NCI-H1930 (cell line): ENCODE measurements at places on chromosomes 3 and 15.

GRCh38 chr15:93417156-93417555, 328.1 kb upstream of the RGMA start:
- no peak for DNase-seq

DNA sequence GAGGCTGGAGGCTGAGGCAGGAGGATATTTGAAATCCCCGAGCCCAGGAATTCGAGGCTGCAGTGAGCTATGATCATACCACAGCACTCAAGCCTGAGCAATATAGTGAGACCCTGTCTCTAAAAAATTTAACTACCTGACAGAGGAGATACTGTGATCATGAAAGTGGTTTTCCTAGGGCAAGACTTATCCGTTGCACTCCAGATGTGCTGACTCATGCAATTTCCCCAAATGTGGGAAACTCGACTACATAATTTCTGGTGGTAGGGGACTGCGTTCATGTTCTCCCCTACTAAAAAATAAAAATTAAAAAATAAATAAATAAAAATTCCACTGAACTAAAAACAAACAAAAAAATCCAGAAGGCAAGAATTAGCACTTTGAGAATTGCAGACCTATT, 271.7 kb downstream of the SHQ1 start:
- no peak for DNase-seq

- DNase-seq, result no peak
These were observed 424.3 kb downstream of the ROBO2 start for GRCh38 chr3:77464111-77464688.

GRCh38 chr3:3801494-3801841, 2.2 kb downstream of the LRRN1 start:
- DNase-seq, result no peak

GRCh38 chr3:187945374-187945773, 200.1 kb upstream of the BCL6 start:
- no peak for DNase-seq

- DNase-seq, result no peak
These were observed 247.1 kb upstream of the CDIN1 start for GRCh38 chr15:36332301-36332700.

GRCh38 chr3:195040094-195040493, 230.9 kb downstream of the XXYLT1 start:
- no peak for DNase-seq

GRCh38 chr15:85005319-85005718, 23.7 kb downstream of the PDE8A start:
- no peak for DNase-seq

GRCh38 chr15:48433226-48433886, 102.1 kb downstream of the DUT start:
- no peak for DNase-seq

GRCh38 chr3:76500746-76501275, 539.1 kb upstream of the ROBO2 start:
- no peak for DNase-seq

- DNase-seq, result no peak
These were observed 209.8 kb upstream of the THRB start for GRCh38 chr3:24704496-24704895.

GRCh38 chr3:196499061-196499460, 4.5 kb downstream of the RNF168 start:
- no peak for DNase-seq

GRCh38 chr3:130506031-130506430, 10.9 kb upstream of the COL6A6 start:
- no peak for DNase-seq

- DNase-seq, result no peak
These were observed 330.2 kb downstream of the OCA2 start for GRCh38 chr15:27768732-27769475.

DNA sequence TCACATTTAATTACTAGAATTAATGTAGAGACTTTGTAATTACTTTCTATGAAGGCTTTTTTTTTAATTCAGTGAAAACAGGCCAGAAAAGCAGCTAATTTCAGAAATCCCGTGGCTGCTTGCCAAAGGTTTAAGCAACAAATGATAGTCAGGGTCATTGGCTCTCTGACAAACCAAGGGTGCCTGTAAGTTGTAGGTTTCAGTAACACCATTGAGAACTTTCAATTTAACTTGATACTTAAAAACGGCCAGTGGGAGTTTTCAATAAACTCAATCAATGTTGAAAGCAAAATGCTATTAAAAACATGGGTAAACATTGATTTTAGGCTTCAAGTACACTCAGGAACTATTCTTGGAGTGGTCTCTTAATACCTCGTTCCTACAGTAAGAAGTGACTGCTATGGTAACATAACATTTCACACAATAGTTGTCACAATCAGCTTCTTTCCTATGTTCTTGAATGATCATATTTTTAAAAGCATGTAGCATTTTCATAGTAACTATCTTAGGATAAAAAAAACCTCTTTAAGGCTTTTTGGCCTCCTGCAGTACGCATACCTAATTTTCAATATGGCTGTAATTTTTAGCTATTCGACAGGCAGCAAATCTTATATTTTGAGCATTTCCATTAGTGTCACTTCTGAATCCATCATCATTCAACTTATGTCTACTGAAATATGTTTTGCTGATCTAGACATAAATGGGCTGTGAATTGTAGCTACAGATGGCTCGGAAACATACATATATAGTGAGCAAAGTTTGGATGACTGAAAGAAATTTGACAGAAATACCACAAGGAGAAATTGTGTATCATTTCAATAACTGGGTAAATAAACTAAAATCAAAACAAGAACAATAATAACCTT, 592.1 kb upstream of the GBE1 start:
- DNase-seq, result no peak

DNA sequence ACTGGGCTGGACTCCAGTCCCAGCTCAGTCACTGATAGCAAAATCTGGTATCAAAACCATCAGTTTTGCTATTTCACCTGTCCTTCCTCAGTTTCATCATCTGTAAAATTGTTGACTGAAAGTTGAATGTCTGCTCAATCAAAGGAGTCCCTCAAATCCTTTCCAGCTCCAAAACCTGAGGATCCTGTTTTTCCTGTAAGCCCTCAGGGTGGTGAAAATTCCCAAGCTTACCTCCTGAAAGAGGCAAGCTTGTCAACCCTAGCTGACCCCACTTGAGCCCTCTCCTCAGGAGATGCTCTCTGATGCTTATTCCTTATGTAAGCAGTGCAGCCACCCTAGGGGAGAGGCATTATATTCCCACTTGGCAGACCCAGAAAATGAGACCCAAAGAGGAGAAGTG, 82.6 kb downstream of the HMG20A start:
- no peak for DNase-seq

DNA sequence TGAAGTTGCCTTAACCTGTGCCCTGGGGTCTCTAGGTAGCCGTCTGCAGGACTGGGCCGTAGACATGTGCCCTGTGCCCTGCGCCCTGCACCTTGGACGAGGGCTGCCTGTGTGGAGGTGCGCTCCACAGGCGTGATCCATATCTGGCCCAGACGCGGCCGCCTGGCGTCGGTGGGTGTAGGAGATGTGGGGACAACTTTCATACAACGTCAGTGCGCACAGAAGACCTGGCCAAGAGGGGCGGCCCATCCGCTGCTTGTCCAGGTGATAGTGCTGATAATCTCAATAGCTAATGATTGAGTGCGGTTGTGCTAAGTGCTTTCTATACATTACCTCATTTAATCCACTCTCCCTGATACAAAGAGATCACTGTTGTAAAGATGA, 665 bp upstream of the RASGRP1 start:
- no peak for DNase-seq

DNA sequence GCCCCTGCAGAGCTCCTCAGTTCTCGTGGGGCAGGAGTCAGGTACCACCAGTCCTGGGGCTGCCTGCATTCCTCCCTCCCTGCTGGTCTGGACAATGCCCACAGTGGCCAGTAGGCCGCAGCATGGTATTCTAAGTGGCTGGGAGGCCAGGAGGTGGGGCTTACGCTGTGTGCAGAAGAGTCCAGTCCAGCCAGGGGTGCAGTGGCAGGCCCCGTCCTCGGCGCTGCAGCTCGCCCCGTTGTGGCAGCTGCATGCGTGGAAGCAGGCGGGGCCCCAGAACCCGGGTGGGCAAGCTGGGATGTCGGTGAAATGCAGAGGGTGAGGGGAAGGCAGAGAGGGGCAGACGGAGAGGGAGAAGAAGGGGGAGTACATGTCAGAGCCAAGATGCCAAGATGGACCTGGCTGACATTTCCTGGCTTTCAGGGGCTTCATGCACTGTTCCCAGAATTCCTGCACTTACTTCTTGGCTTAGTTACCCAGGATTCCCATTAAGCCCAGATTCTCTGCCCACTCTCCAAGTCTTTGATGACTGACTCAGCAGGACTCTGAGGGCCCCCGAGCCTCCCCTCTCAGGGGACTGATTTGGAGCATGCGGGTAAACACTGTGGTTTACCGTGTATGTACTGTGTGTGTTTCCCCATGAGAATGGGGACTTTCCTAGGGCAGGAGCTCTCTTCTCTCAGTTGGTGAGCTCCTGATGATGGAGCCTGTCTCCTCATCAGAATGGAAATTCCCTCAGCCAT, 47.5 kb downstream of the RAB11A start:
- DNase-seq, result no peak

GRCh38 chr3:108494906-108495531, 15.4 kb downstream of the MYH15 start:
- no peak for DNase-seq

DNA sequence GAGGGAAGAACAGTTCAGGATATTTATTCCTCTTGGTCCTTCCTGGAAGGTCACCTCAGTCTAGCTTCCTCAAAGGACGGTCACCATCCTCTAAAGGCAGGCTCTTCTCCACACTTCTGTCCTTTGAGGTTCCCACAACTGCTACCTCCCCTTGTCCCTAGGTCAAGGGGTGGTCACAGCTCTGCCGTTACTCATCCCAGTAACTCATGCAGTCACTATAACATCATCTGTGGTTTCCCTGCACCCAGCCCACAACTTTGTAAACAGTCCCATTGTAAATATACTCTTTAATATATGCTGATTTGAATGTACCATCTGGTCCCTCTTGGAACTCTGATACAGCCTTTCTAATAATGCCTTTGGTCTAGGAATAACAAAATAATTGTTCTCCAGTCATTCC, 887.4 kb downstream of the FHIT start:
- no peak for DNase-seq

DNA sequence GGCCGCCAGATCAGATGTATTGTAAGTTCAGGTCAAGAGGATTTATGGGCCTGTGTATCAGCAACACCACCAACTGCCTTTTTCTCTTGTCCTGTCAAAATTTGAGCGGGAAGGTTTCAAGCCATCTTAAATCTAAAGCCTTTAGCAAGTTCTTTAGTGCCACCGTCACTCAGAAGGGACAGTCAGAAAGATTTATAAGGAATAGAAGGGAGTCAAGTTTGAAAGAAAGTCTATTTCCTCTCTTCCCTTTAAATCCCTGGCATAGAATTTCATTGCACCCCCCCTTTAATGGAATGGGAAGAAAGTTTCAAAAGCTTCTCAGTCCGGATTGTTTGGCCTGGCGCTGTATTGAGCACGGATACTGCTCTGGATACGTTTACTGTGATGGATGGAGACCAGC, 359.4 kb downstream of the FEZF2 start:
- no peak for DNase-seq

DNA sequence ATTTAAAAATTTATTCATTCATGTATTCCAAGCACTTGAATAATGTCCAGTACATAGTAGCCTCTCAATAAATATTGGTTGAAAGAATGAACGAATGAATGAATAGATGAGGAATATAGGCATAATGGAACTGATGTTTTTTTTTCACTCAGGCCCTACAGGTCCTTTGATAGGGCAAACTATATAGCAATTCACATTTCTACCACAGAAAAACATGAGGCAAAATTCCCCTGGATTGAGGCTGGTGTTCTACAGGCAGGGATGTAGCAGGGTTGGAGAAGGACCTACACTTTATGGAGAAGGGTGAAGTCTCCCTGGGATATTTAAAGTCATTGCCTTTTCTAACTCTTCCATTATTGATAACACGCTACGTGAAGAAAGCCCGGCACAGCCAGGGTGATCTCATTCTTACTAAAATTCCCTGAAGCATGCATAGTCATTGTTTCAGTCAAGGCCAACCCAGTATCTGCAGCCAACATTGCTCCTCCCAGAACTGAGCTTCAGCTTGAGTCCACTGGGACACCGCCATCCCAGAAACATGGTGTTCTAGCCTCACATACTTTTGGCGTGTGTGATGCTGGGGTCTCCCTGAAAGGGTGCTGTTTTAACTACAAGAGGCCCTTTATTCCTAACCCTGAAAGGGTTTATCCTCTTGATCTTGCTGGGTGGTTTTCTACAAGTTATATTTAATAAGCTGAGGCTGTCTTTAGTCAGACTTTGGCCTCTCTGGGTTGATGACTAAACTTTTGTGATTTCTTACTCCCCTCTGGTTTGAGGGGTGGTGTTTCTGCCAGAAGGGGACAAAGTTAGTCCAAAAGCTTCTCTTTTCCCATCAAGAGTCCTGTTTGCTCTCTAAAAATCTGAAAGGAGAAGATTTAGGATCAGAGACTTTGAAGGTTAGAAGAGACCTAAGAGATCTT, 25.9 kb upstream of the FBN1 start:
- DNase-seq, result no peak

GRCh38 chr3:57770009-57770827, 14.1 kb downstream of the SLMAP start:
- no peak for DNase-seq

- no peak for DNase-seq
These were observed 156.0 kb downstream of the AGBL1 start for GRCh38 chr15:86235667-86236066.

DNA sequence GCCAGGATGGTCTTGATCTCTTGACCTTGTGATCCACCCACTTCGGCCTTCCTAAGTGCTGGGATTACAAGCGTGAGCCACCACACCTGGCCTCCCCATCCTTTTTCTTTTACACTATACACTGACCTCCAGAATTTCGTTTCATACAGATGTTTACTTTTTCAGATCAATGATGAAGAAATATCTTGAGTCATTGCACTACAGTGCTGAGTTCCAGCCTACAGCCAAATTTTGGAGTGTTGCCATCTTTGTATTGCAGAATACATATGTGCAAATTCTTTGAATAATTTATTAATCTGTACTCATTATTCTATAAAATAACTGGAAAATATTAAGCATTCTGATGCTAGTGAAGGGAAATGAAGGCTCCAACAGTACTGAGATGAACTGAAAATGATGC, 12.5 kb downstream of the ZPLD1 start:
- DNase-seq, result no peak

DNA sequence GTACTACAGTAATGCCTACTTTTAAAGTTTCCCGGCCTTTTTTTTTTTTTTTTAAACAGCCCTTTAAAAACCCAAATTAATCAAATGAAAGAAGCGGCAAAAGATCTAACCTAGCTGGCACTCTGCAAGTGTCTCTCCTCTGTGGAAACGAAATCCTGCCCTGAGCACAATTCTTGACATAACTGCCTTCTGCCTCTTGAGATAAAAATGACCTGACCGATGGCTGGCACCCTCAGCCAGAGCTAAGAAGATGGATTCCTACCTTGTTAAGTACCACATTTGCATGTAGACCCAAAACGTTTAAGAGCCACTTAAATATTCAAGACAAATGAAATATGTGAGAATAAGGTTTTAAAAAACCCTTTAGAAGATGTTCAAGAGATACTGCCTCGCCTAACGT, 16.6 kb upstream of the SLC12A8 start:
- no peak for DNase-seq

DNA sequence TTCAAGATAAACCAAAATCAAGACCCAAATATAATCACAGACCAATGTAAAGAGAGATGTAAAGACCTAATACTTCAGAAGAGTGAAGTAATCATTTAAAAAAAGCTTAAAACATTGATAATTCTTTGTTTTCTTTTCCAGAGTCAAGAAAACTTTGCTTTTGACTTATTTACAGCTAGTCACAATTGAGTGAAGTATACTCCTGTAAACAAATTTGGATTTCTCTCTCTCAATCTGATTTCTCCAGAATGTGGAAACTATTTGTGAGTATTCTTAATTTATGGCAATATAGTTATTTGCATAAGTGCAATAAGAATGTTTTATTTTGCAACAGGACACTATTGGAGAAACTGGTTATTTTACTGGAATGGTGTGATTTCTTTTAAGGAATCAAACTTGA, 43.7 kb upstream of the ZBTB20 start:
- DNase-seq, result no peak
